Panc1 (cell line): ENCODE measurements at places on chromosomes 11 and 22.

GRCh38 chr11:79708319-79708932, 267.6 kb upstream of the TENM4 start:
- peak; percentile 35 for DNase-seq

DNA sequence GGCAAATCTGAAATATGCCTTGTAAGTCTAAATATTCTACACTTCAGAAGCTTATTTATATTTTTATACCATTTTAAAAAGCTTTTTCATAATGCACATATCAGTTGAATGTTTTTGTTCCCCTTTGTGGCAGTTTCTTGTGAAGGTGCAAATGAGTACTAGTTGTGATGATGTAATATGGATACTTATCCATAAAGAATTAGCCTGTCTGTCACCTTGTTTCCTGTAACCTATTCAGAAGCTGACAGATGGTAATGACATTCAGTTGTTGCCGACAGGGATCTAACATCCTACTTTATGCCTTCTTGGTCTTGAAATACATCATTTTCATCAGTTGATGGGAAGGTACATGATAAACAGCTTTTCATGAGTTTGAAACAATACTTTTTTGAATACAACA, 2.9 kb downstream of the QSER1 start:
- no peak for DNase-seq

GRCh38 chr11:280706-281485, 2.7 kb downstream of the NLRP6 start:
- DNase-seq: no peak

DNA sequence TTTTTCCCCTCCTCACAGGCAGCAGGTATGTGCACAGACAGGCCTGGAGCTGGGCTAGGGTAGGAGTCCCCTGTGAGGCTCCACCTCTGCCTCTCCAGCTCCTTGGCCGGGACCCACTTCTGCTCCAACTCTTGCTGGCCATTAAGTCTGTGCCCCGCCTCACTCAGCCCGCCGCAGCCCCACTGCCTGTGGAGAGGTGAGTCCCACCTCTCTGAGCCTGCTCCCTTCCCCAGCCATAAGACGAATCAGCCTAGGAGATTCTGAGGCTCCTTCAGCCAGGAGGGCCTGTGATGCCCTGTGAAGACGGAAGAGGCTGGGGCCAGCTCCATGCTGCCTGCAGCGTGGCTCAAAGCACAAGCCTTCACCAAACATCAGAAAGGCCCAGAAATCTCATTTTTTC, 23.0 kb downstream of the TSKU start:
- no peak for DNase-seq

DNA sequence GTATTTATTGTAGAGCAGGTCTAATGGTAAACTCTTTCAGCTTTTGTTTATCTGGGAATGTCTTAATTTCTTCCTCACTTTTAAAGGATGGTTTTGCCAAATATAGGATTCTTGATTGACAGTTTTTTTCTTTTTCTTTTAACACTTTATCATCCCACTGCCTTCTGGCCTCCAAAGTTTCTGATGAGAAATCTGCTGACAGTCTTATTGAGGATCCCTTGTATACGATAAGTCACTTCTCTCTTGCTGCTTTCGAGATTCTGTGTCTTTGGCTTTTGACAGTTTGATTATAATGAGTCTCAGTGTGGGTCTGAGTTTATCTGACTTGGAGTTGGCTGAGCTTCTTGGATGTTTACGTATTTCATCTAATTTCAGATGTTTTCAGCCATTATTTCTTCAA, 6.7 kb upstream of the TSKU start:
- DNase-seq: no peak

- DNase-seq: no peak
Measured at GRCh38 chr11:124108156-124108555, 7.1 kb upstream of the VWA5A start.

DNA sequence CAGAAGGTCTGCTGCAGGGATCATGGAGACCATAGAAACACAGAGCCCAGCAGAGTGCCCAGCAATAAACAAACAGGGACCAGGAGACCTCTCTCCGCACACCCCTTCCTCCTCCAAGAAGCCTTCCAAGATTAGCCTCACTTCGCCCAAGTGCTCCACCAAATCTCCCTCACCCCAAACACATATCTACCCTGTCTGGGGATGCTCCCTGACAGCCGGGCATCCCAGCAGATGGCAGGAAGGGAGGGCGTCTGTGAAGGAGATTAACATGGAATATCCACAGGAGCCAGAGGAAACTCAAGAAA, 26.5 kb downstream of the ARAP1 start:
- no peak for DNase-seq
